ENCODE measurements at places on chromosomes 13 and 19. TPM values are rescaled to one million over a fixed set of nuclear protein-coding genes. Genes with fewer than 3 reads are reported as not detected.

Gene TSC22D1
- total RNA-seq: 114 TPM

Gene DPP9
- 30.8 TPM for total RNA-seq

Gene CAPN12
- 8.0 TPM for total RNA-seq

Gene CNFN
- 6.7 TPM for total RNA-seq

Gene ONECUT3
- not detected for total RNA-seq

Gene ARRDC2
- 18.7 TPM for total RNA-seq

Gene GPR12
- not detected for total RNA-seq

Gene CACNG7
- total RNA-seq: 15.6 TPM

Gene VSTM1
- total RNA-seq: not detected

Gene SULT2A1
- total RNA-seq: not detected

Gene HCN2
- total RNA-seq: 2.9 TPM

Gene AMER2
- 0.62 TPM for total RNA-seq

Data from GM23338 (cell line).